ENCODE measurements at places on chromosomes 3 and 15.

- no peak for DNase-seq
Measured at GRCh38 chr3:113079218-113079961, 88.6 kb downstream of the GTPBP8 start.

GRCh38 chr15:83943849-83944404 is 290.0 kb downstream of the ADAMTSL3 start:
- no peak for DNase-seq

- DNase-seq = no peak
Measured at GRCh38 chr3:31483776-31484175, 48.9 kb upstream of the STT3B start.

DNA sequence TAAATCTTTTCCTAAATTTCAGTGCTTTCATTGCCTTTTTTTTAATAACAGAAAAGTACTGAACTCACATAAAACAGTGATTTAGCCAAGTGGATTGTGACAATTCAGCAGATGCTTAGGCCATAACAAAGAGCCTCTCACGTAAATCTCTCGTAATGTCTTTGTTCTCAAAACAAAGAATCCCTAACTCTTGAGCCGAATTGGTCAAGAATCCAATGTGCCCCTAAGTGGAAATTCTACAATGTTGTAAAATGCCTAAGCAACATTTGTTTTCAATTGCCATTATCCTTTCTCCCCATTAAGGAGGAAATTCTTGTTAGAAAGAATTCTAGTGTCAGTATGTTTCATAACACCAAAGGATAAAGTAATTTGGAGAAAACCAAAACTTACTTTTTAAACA is 235.7 kb upstream of the THBS1 start:
- DNase-seq = no peak

DNA sequence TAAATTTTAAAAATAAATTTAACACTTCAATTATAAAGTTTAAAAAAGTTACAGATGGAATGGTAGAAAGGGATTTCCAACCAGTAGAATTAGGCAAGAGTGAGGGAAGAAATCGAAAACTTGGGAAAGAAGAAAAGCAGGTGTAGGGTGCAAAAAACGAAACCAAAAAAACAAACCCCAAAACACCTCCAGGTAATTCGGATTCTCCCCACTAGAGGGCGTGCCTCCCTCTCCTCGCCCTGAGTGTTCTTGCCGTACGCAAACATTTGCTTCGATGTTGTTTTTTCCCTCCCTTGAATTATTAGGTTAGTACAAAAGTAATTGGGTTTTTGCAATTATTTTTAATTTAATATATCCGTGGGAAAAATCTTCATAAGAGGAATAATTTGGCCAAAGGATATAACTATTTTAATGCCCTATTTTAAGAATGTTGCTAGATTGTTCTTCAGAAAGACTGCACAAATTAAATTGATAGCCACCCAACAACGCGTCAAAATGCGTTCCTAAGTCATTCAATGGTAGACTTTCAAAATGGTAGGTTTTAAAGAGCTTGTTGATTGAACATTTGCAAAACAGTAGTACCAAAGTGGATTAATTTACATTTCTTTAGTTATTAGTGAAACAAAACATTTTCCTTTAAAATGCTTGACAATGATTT is 63.7 kb downstream of the SLC30A4 start:
- peak; percentile 75 for DNase-seq

DNA sequence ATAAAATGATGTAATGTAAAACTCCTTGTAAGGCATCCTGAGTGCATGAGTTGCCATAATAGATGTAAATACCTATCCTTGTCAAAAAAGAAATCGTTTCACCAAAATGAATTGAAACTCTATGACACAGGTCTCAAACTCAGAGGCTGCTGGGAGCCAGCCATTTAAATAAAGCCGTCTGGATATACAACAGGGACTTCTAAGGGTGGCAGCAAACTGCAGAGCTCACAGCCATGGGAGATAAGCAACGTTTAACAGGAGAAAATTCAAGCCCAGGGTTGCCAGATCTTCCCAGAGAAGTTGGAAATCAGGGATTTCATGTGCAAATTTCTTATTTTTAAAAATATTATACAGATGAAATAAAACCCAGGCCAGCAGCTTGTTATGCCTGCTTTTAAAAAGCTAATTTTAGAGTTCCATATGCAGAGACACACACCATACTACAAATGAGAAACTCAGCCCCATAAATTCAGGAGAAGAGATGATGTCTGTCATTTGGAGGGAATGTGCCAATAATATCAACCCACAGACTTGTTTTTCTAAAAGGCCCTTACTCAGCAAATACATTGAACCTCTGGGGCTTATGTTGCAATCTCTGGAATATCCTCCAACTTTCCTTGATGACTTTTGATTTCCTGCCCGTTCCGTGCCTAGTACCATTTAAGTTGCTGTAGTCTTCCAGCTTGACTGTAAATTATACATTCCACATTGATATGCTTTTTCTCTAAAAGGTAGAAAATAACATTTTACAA is 75.6 kb downstream of the AQP9 start:
- no peak for DNase-seq

GRCh38 chr3:154398084-154398967 is 31.7 kb downstream of the GPR149 start:
- DNase-seq = no peak

DNA sequence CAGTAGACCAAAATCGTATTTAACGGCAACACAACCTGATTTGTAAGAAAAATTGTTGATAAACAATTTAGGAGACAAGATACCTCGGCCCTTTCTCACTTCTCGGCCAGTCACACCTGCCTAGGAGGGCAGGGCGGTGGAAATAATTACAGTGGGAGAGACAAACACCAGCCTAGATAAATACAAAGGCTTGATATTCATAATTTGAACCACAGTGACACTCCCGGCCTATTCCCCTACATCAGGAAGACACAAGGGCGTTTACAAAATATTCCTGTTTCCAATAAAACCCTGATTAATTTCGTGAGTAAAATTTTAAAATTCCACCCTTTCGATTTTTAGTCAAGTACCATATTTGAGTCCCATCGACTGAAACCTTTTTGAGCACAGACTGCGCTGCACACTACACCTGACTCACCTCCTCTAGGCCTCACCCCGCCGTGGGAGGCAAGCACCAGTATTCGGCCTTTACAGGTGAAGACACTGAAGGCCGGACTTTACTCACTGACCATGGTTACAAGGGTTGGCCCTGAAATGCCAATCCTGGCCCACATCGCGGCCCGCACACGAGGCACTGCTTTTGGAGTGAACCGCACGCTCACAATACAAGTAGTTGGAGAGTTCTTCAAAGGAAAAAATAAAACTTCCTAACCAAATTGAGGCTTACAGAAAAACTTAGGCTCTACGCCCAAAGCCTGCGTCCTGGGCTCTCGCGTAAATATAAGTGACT is 794 bp downstream of the ARPP19 start:
- DNase-seq = peak; percentile 42

DNA sequence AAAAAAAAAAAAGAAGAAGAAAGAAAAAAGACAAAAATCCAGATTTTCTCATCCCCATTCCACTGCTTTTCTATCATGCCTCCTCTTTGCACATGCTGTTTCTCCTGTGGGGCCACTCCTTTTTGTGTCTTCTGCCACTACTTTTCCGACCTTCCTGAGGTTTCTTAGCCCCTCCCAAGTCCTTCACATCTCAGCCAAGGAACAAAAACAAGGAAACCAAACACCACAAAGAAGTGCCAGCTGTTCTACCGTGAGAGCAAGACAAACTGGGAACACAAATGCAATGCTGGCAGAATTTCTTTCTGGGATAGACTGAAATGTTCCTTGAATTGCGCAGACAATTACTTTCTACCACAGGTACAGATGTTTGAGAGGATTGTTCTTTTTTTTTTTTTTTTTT is 83.2 kb downstream of the MB21D2 start:
- DNase-seq = no peak

GRCh38 chr15:69324565-69324964 is 25.9 kb downstream of the PAQR5 start:
- no peak for DNase-seq

- DNase-seq = no peak
Measured at GRCh38 chr3:116749388-116749787, 39.8 kb downstream of the TUSC7 start.

DNA sequence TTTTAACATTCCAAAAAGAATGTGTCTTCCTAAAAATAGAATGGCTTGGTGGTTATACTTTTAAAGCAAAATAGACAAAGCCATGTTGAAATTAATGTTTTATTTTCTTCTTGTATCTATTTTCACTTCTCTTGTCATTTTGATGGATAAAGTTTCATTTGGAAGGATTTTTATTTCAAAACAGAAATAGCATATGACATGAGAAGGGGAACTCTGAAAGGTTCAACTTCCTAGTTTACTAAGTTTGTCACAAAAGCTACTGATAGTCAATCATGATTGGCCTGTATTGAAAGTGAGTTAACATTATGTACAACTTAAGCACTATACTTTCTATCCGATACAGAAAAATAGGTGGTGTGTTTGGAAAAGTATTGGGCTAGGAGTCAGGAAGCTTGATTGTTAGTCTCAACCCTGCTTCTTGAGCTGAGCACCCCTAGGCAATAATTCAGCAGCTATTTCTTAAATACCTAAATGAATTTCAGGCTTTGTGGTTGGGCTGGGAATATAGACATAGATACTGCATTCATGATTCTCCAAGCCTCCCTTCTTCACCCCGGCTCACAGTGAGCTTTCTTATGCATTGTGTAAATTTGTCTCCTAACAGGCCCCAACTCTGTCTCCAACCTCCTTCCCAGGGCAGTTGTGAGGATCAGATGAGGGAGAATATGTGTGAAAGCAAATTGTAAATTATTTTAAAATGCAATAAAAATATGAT is 46.9 kb upstream of the CSPG4 start:
- DNase-seq = no peak

GRCh38 chr15:67127331-67127664 is 61.9 kb downstream of the SMAD3 start:
- no peak for DNase-seq

- DNase-seq = no peak
Measured at GRCh38 chr3:71466483-71466882, 117.0 kb downstream of the FOXP1 start.

- no peak for DNase-seq
Measured at GRCh38 chr3:105610473-105610872, 243.8 kb downstream of the ALCAM start.

- DNase-seq = no peak
Measured at GRCh38 chr15:51720201-51720995, 17.1 kb downstream of the LYSMD2 start.

GRCh38 chr15:82647045-82647834 is at the start of gene CPEB1:
Gene CPEB1 (minus strand): TSS chr15:82647363. CDS start chr15:82628459, 18,904 bp downstream.
- DNase-seq = no peak

- no peak for DNase-seq
Measured at GRCh38 chr3:182393830-182394367, 399.4 kb upstream of the ATP11B start.

All from breast epithelium (tissue), 4 donors.